ENCODE measurements at places on chromosomes 11 and 22. TPM values are rescaled to one million over a fixed set of nuclear protein-coding genes. Genes with fewer than 3 reads are reported as not detected.

DNA sequence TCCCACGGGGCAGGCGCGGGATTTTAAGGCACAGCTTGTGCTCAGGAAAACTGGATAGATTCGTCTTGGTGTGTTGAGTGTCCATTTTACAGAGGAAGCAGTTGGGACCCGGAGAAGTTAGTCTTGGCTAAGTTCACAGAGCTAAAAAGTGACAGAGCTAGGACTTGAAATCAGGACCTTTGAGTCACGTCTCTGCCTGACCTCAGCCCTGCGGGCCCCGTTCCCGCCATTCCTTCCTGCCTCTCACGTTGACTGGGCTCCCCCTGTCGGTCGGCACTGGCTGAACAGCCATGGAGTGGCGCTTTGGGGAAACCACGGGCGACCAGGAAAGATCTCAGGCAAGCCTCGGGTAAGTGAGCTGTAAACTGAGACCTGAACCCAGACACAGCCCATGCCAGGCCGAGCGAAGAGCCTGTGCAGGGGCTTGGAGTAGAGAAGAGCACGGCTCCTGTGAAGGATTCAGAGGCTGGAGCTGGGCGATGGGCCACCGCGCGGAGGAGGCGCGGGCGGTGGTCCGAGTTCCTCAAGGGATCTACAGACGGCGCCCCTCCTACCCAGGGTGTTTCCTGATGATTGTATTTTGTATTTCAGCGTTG is 54.1 kb downstream of the WNT11 start:
- DNase-seq, result peak; percentile 95

DNA sequence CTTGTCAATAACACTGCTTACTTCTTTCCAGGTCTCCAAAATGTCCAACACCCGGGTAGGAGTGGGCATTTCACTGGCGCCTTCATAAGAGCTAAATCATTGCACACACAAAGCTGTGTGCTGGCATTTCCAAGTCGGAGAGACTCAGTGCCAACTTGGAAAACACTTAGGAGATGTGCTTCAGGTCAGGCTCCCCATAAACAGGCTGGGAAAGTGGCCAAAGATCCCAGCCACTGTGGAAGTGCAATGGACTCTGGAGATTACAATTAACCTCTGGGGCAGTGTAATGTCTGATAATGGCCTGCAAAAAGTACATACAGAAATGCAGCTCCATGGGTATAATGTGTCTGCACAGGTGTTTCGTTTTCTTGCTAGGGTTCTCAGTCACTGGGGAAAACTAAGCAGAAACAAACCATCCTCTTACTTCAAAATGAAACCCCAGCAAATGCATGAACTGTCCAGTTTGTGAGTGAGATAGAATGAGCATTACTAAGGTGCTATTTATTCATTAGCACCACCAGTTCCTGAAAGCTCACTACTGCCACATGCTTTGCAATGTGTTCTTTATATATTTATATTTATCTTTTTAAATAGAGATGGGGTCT is 79.0 kb downstream of the ABTB2 start:
- no peak for DNase-seq

GRCh38 chr11:120529214-120529613 is 17.7 kb downstream of the GRIK4 start:
- DNase-seq, result peak; percentile 22

GRCh38 chr22:37634417-37634924 is 5.0 kb upstream of the SH3BP1 start:
- peak; percentile 64 for DNase-seq

- DNase-seq, result no peak
These were observed 17.5 kb downstream of the JAM3 start for GRCh38 chr11:134086376-134086775.

GRCh38 chr11:83520849-83521248 is 234.7 kb upstream of the CCDC90B start:
- no peak for DNase-seq

DNA sequence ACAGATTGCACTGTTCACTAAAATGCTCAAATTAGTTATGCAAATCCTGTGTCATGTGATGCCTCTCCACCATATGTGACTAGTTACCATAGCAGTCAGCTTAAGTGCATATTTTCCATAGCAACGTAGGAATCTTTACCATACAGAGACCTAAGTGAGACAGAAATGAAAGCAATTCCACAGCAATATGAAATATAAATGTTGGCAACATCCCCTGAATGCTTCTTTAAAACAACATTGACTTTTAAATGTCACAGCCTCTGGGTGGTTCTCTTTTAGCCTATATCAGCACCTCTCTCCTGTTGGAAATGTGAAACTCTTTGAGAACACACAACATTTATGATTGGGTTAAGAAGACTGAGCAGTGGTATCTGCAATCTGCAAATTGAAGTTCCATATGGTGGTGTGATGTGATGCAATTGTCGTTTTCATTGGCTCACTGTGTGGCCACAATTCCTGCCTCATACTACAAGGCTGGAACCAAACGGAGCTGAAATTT is 814.6 kb downstream of the DLG2 start:
- no peak for DNase-seq

GRCh38 chr11:32229576-32230240 is 138.8 kb downstream of the RCN1 start:
- DNase-seq, result no peak

DNA sequence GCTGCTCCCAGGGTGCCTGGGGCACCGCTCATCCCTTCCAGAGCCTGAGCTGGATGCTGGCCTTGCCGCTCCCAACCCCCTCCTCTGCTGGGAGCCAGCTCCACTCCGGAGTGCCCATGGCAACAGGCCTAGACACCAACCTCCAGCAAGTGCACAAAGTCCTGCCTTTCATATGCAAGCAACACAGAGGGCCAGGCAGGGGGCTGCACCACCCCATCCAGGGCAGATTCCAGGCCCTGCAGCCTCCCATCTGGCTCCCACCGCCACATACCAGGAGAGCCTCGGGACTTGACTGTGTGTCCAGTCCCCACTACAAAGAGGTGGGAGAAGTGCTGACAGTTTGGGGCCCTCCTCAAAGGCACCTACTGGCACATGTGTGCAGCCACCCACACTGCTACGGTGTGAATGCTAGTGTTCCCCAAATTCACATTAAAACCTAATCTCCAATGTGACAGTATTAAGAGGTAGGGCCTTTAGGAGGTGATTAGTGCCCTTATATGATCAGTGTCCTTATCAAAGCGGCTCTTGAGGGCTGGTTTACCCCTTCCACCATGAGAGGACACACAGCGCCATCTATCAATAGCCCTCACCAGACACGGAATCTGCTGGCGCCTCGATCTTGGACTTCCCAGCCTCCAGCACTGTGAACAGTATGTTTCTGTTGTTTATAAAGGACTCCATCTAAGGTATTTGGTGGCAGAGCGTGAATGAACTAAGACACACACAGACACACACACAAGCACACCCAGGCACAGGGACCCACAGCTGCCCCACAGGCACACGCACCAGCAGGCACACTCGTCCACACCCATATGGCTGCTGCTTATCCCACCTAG is 16.2 kb downstream of the ARVCF start:
- peak; percentile 72 for DNase-seq

- no peak for DNase-seq
These were observed 20.1 kb upstream of the PANX2 start for GRCh38 chr22:50150161-50151129.

DNA sequence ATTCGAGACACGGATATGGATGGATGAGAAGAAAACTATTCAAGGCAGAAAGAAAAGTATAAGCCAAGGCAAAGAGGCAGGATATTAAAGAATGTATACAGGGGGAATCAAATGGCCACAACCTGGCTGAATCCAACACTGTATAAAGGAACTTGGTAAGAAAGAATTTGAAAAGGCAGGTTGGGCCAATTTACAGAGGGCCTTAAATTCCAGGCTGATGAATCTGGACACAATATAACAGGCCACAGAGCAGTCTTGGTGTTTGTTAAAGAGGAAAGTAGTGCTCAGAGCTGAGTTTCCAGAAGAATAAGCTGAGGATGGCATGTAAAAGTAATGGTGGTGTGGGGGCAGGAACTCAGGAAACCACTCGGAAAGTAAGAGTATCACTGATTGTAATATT is 72.3 kb upstream of the POU2AF2 start:
- no peak for DNase-seq

DNA sequence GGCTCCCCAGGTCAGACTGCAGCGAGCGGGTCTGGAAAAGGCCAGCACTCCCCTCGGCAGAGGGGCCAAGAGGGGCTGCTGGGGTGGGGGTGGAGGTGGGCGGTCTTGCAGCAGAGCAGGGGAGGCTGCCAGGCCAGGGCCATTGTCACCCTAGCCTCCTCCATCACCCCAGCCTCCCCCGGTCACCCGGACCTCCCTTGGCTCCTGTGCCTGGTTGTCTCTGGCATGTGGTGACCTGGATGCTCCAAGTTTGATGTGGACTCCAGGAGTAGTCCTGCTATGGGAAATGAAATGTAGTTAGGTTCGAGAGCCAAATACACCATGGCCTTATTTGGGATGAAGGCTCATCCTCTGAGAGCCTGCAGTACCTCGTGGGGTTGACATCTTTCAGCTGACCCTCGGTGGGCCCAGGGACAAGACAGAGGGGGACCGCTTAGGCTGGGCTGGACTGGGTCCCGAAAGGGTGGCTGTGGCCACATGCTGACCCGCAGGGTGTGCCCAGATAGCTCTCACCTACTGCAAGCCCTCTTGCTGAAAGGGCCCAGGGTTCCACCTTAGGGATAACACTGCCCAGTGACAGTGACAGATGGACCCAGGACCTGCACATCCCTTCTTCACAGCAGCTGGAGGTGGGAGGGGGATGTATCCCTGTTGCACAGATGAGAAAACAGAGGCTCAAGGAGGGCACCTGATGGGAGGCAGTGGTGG is 24.1 kb downstream of the MRGPRD start:
- DNase-seq, result peak; percentile 17

- peak; percentile 78 for DNase-seq
These were observed 104.2 kb downstream of the MICAL3 start for GRCh38 chr22:17920145-17920605.

DNA sequence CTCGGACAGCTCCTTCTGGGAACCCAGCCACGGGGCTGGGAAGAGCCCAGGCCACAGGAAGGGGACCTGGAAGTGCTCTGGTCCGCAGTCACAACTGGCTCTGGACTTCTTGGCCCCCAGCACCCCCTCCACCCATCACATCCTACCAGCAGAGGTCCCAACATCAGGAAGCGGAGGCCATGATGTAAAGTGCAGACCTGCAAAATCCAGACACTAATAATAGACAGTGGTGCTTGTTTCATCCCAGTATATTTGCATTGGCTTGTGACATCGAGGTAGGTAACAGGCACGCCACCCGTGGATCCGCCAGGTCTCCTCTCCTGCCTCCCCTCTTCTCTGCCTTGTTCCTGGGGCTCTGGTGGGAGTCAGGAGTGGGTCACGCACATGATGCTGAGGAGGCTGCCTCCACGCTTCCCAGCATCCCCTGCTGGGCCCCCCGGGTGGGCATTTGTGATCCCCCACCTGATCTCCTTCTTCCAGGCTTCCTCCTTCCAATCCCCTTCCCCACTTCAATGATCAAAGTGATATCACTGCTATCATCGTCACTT is 1454.0 kb downstream of the BRD1 start:
- no peak for DNase-seq

- DNase-seq, result peak; percentile 92
These were observed 32.1 kb downstream of the A4GALT start for GRCh38 chr22:42688241-42689211.

- DNase-seq, result no peak
These were observed 32.8 kb downstream of the ARHGAP20 start for GRCh38 chr11:110679323-110679975.

GRCh38 chr11:119608781-119609180 is 120.2 kb downstream of the NECTIN1 start:
- DNase-seq, result no peak

GRCh38 chr22:49704345-49705215 is 123.1 kb downstream of the BRD1 start:
- no peak for DNase-seq

DNA sequence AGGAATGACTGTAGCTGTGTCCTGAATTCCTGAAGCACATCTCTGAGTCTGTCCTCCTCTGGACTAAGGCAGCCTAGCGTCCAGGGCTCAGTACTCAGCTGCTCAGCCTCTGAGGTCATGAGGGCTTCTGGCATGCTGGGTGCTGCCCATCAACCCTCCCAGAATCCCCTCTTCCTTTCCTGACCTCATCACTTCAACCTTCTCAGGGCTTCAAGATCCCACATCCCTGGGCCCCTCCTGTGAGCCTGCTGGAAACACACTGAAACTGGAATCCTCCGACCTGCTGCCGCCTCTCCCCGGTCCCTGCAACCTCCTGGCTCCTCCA is 803 bp downstream of the KRTAP5-8 start:
- no peak for DNase-seq

GRCh38 chr11:66467034-66467659 is 442 bp downstream of the PELI3 start:
- DNase-seq, result peak; percentile 55

- DNase-seq, result no peak
These were observed 632.8 kb upstream of the RAG2 start for GRCh38 chr11:37230865-37231264.

DNA sequence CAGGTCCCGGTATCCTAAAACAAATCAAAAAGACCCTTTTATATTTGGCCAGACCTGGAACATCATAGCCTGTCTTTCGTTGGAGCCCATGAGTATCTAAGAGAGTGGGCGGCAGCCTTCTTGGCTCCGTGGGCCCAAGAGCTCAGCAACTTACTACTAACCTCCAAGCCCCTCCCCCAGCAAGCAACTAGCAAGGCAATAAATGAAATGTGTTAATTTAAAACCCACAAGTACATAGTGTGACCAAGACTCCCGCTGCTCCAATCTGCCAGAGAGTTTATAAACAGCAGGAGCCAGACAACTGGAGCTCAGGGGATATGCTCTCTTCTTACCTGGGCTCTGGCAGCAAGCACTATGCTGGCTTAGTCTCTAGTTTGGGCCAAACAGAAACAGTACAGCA is 40.8 kb upstream of the CYP2D6 start:
- no peak for DNase-seq

The TRIOBP gene
- 78.6 TPM for total RNA-seq

The TRPC6 gene
- 0.16 TPM for total RNA-seq

The GTSE1 gene
- 0.43 TPM for total RNA-seq

The OR8K1 gene
- total RNA-seq, result not detected

The MMP8 gene
- total RNA-seq, result not detected

The INSC gene
- 1.00 TPM for total RNA-seq

The APOBEC3B gene
- 0.75 TPM for total RNA-seq

The ABCG4 gene
- 1.5 TPM for total RNA-seq

The MOGAT2 gene
- 0.13 TPM for total RNA-seq

The MAPK12 gene
- 13.2 TPM for total RNA-seq

The ADAMTS8 gene
- 0.48 TPM for total RNA-seq

The APOBEC3H gene
- not detected for total RNA-seq

All from Right ventricle myocardium superior (tissue), 1 donor.